ENCODE measurements at places on chromosomes 1 and 21. TPM values are rescaled to one million over a fixed set of nuclear protein-coding genes. Genes with fewer than 3 reads are reported as not detected.

GRCh38 chr1:156055281-156056048, 883 bp downstream of the LAMTOR2 start:
- no peak for DNase-seq
- H3K36me3 ChIP-seq = no peaks in the 10 kb centered on the region
- H3K27ac ChIP-seq = peak overlapping the region; percentile 24
- H3K4me3 ChIP-seq = peak overlapping the region; percentile 83
- no peaks in the 10 kb centered on the region for H3K4me1 ChIP-seq

CACNA1S gene
- 0.05 TPM for total RNA-seq

LCE1E gene
- total RNA-seq = not detected

TAS1R3 gene
- 0.10 TPM for total RNA-seq

DNA sequence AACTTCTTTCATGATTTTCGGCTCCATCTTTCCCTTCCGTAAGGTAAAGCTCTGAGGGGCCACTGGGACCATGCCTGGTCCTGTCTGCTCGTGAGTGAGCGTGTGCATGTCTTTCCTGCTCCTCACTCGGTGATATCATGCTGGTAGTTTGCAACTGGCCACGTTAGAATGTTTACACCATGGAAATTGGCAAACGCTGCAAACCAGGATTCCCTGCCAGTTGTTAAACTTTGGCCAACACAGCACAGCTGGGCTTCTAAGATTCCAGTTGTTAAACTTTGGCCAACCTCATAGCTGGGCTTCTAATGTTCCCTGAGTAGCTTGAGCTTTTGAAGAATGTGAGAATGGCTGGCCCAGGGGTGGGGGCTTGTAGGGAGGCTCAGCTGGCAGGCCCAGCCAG, 68.0 kb upstream of the ACTL8 start:
- no peak overlapping the region for H3K4me3 ChIP-seq
- no peaks in the 10 kb centered on the region for H3K36me3 ChIP-seq
- no peak for DNase-seq
- no peak overlapping the region for H3K27ac ChIP-seq
- no peaks in the 10 kb centered on the region for H3K4me1 ChIP-seq

DNA sequence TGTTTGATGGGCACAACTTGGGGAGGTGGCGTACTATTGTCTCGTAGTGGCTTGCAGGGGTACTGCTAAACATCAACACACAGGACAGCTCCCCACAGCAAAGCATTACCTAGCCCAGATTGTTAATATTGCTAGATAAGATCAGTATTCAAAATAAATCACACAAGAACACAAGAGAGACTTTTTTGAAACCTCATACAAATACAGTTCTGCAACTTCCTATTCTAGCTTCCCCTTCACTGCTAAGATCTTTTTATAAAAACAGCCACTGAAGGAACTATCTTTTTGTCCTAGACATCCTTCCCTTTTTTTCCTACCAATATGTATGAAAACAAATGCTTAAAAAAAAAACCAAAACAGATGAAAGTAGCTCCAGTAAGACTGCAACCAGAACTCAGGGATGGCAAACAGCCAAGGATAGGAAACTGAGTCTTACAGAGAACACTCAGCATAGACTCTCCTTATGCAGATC, 137.8 kb upstream of the KRTAP19-8 start:
- no peaks in the 10 kb centered on the region for H3K27me3 ChIP-seq
- no peaks in the 10 kb centered on the region for H3K36me3 ChIP-seq
- DNase-seq = no peak
- no peaks in the 10 kb centered on the region for H3K4me1 ChIP-seq
- H3K27ac ChIP-seq = no peak overlapping the region

DNA sequence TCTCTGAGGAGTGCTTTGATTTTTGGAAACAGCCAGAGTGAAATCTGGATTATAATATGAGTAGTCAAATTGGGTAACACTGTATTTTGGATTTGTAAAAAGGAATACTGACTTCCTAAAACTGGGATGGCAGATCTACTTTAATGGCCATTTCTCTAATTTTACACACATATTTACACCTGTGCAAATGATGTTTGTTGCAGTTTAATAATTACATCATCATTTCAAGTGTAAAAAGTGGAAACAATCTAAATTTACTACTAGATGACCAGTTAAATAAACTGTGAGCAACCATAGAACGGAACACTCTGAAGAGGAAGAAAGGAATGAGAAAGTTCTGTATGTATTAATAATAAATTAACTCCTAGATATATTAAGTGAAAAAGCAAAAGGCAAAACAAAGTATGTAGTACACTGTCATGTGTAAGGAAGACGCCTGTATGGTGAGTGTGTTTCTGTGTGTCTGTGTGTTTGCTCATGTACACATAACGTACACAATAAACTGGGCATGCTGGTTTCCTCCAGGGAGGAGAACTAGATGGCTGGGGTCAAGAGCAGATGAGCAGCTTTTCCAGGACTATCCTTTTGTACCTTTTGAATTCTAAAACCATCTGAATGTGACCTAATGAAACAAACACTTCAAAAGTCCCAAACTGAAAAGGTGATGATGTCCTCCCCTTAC, 2.9 kb upstream of the RHEX start:
- H3K4me1 ChIP-seq = no peaks in the 10 kb centered on the region
- no peak overlapping the region for H3K4me3 ChIP-seq
- no peaks in the 10 kb centered on the region for H3K27me3 ChIP-seq
- no peaks in the 10 kb centered on the region for H3K36me3 ChIP-seq
- no peak overlapping the region for H3K27ac ChIP-seq
- DNase-seq = no peak

- no peaks in the 10 kb centered on the region for H3K36me3 ChIP-seq
- DNase-seq = no peak
- no peaks in the 10 kb centered on the region for H3K4me1 ChIP-seq
Observed at GRCh38 chr1:152026895-152027294, 9.9 kb downstream of the S100A11 start.

GUCA2B gene
- not detected for total RNA-seq

DNA sequence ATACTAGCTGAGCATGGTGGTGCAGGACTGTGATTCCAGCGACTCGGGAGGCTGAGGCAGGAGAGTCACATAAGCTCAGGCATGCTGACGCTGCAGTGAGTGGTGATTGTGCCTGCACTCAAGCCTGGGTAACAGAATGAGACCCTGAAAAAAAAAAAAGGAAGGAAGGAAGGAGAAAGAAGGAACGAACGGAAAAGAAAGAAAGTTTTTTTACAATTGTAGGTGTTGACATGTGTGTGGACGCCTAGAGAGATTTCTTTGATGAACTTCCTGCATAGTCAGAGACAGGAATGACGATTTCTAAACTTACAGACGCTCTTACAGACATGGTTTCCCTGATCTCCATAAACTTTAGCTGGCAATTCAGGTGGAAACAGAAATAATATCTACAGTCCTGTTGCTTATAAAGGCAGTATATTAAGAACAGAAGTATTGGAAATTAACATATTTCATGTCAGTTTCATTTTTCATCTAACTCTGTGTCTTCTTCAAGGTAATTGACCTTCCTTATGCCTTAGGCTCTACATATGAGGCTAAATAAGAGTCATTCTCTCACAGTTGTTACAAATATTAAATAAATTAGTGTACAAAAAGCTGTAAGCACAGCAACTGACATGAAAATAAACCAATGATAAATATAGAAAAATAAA, 4.1 kb downstream of the SAMSN1 start:
- no peak for DNase-seq
- H3K4me1 ChIP-seq = no peaks in the 10 kb centered on the region
- no peak overlapping the region for H3K4me3 ChIP-seq

C2CD4D gene
- not detected for total RNA-seq

DNA sequence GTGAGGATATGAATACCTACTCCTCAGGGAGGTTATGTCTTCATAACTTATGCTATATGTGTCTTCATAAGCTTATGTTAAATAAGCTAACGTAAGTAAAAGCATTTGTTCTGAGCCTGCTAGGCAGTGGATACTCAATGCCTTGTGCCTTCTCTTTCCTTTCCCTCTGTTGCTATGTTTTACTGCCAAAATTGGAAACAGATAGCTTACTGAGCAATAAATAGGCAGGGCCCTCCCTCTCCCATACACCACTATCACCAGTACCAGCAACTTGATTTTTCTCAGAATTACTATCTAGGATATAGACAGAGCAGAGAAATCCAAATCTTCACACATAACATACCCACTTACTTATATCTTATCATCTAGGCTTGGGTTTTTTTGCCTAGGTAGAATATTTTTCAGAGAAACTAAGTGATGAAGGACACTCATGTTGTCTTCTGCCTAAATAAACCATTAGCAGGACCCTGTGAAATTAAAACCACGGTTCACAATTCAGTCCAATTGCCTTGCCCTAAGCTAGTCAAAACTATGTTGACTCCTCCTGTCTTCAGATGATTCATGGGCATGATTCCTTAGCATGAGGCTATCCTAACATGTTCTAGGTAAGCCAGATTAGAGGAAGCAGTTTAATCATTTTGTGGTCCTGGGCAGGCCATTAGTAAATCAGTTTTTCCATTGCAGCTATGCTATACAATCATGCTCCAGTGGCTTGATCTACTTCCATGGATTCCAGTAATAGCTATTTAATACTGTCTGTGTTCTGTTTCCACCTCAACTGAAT, 15.9 kb upstream of the LRRC8C start:
- H3K27me3 ChIP-seq = no peaks in the 10 kb centered on the region
- H3K27ac ChIP-seq = no peak overlapping the region
- no peak for DNase-seq

CAP1 gene
- 76.8 TPM for total RNA-seq

DMRTA2 gene
- 0.11 TPM for total RNA-seq

- no peak overlapping the region for H3K4me3 ChIP-seq
- no peak overlapping the region for H3K27ac ChIP-seq
- H3K4me1 ChIP-seq = no peaks in the 10 kb centered on the region
- no peaks in the 10 kb centered on the region for H3K36me3 ChIP-seq
- no peak for DNase-seq
Observed at GRCh38 chr1:47812904-47813514, 184.2 kb downstream of the TRABD2B start.

GRCh38 chr1:227227761-227228160, 90.5 kb downstream of the CDC42BPA start:
- no peak for DNase-seq
- H3K27me3 ChIP-seq = no peaks in the 10 kb centered on the region
- H3K4me3 ChIP-seq = no peak overlapping the region
- no peaks in the 10 kb centered on the region for H3K36me3 ChIP-seq
- no peaks in the 10 kb centered on the region for H3K4me1 ChIP-seq

ELF3 gene
- total RNA-seq = 0.83 TPM

GRCh38 chr1:3146458-3146857, 77.5 kb downstream of the PRDM16 start:
- H3K36me3 ChIP-seq = no peaks in the 10 kb centered on the region
- H3K4me1 ChIP-seq = peaks cover 4% of the 10 kb centered on the region
- DNase-seq = no peak
- no peak overlapping the region for H3K4me3 ChIP-seq

CYP4Z1 gene
- total RNA-seq = not detected

DNA sequence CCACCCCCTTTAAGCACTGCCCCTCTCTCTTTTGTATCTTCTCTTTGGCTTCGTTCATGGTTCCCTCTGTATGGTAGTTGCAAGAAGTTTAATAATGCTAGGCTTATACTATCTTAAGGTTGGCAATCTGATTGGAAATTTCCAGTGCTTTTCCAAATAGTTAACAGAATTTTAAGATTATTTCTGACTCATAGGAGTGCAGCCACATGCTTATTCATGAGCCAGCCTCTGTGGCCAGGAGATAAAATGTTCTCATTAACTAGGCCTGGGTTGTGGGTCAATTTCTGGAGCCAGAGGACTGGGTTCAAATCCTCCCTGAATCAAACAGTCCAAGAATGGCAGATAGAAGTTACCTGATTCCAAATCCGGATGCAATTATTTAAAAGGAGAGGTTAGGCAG, 103.1 kb downstream of the ATP6V1G3 start:
- H3K27ac ChIP-seq = no peak overlapping the region
- no peak overlapping the region for H3K4me3 ChIP-seq
- H3K36me3 ChIP-seq = no peaks in the 10 kb centered on the region
- DNase-seq = no peak
- H3K27me3 ChIP-seq = no peaks in the 10 kb centered on the region
- no peaks in the 10 kb centered on the region for H3K4me1 ChIP-seq

ASCL5 gene
- not detected for total RNA-seq

DNA sequence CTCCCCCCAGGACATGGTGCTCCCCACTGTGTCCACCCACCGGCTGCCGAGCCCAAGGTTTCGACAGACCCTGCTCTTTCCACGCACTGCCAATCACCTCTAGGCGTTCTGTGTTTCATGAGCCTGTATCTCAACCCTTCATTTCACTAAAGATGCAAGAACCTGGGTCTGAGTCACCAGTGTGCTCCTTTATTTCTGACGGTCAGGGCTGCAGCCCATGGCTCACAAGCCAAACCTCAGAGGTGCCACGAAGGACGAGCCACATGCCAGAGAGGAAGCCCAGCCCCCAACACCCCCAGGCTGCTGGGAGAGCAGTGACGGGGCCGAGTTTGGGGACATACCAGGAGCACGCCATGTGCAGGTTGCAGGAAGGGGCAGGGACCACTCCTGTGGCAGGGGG, 79.2 kb upstream of the ARHGEF16 start:
- no peak overlapping the region for H3K27ac ChIP-seq
- no peaks in the 10 kb centered on the region for H3K36me3 ChIP-seq
- H3K4me1 ChIP-seq = no peaks in the 10 kb centered on the region
- no peak for DNase-seq
- no peak overlapping the region for H3K4me3 ChIP-seq

- peak; percentile 42 for DNase-seq
- no peaks in the 10 kb centered on the region for H3K27me3 ChIP-seq
- peak overlapping the region; percentile 80 for H3K27ac ChIP-seq
- no peaks in the 10 kb centered on the region for H3K36me3 ChIP-seq
- peak overlapping the region; percentile 15 for H3K4me3 ChIP-seq
- H3K4me1 ChIP-seq = peaks cover 64% of the 10 kb centered on the region
Observed at GRCh38 chr1:54335011-54335754, 71.0 kb downstream of the SSBP3 start.

DNA sequence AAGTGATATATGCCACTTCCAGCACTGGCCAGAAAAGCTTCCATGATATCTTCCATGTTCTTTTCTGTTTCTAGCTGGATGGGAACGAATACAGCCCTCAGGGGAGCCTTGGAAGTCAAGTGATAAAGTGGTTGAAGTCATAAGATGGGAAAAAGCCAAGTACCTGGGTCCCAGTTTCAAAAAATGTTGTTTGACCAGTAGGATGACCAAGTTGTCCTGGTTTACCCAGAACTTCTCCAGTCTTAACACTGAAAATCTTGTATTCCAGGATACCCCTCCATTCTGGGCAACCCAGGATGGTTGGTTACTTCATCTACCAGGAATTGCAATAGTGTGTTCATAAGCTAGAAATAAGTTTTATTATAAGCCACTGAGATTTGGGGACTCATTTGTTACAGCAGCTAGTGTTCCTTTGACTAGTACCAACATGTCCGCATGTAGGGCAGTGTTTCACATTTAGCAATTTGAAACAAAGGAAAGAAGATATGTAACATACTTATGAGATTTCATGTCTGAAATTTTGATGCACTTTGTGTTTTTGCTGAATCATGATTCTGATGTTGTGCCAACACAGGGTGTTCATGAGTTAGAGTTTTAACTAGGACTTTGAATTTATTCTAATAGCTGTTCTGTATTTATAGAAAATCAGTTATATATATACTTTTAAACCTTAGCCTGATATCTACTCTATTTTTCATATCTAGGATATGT, 139.9 kb downstream of the TPR start:
- H3K4me3 ChIP-seq = no peak overlapping the region
- H3K36me3 ChIP-seq = no peaks in the 10 kb centered on the region
- no peak for DNase-seq
- H3K4me1 ChIP-seq = no peaks in the 10 kb centered on the region

GRCh38 chr1:226095286-226095685, 32.8 kb downstream of the H3-3A start:
- H3K36me3 ChIP-seq = no peaks in the 10 kb centered on the region
- no peaks in the 10 kb centered on the region for H3K27me3 ChIP-seq
- peaks cover 1% of the 10 kb centered on the region for H3K4me1 ChIP-seq
- no peak for DNase-seq
- H3K27ac ChIP-seq = no peak overlapping the region
